Right forelimb (tissue), 1 donor: ENCODE measurements at places on chromosomes 1 and 21.

DNA sequence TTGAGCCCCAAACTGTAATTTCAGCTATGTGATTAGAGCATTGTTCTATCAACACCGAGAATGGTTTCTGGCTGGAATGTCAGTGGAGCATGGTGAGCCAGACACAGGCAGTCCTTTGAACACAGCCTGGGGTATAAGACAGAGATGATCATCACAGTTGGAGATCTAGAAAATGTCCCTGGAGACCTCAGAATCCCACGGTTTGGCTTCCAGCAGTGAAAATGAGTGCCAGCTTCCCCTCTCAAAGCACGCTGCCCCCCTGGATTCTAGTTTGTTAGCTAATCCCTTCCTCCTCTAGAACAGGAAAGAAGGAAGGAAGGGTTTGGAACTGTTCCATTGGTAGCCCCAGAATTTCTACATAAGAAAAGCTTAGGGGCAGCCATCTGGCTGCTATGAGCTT, 59.9 kb upstream of the JAK1 start:
- no peak for DNase-seq

DNA sequence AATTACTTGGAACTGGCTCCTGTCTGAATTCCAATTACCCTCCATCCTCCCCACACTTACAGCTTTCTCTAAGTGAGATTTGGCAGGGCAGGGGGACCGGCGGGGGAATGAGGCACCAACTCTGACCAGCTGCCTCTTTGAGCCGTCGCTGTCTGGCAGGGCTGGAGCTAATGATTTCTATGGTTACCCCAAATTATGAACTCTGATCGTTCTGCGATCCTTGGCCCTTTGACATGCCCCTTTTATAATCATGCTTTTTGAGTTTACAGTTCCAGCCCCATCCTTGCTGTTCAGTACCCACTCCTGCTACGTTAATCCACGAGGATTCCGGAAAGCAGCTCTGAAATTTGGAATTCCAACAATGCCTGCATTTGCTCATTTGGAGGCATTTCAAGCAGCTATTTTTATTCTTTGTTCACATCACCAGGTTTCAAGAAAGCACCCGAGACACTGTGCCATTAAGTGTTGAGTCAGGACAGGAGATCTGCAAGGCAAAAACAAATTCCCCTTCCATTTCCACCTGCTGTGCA, 54.6 kb upstream of the LBR start:
- no peak for DNase-seq

DNA sequence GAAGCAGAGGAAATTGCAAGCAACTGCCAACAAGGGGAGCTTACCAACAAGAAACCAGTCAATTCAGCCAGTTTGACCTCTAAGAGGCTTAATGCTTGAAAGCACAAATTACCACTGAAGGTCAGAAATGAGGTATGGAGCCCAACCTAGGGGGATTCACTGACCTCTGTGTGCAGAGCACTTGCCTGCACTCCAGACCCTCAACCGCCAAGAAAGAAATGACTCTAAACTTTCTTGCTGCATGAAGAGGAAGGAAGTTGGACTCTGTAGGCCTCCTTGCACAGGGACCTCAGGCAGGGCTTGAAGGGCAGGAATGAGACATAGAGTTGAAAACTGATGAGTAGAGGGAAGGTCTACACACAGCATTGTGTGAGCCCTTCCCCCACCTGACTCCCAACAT, 10.0 kb downstream of the ARMH1 start:
- DNase-seq: no peak

- DNase-seq: no peak
Measured at GRCh38 chr1:167683641-167684502, 37.9 kb upstream of the MPZL1 start.

- DNase-seq: no peak
Measured at GRCh38 chr1:175067362-175068106, at the start of gene TNN. Gene TNN, plus strand, starts transcription at chr1:175067833. Its CDS starts 9,586 bp downstream, at chr1:175077419.

DNA sequence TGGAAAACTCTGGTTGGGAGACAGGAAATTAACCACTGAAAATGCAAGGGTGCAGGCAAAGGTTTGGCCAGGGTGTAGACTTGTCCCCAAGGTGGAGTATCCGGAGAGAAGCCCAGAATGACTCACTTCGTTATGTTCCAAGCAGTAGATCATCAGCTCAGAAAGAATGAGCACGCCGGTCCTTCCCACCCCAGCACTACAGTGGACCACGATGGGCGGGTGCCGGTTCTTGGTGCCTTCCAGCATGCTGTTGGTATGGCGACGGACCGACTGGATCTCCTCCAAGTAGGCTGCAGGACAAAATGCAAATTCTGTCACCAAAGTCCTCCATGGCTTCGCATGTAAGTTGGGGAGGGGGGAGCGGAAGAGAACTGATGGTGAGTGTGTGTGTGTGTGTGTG, 83.4 kb downstream of the SMYD2 start:
- peak; percentile 49 for DNase-seq

DNA sequence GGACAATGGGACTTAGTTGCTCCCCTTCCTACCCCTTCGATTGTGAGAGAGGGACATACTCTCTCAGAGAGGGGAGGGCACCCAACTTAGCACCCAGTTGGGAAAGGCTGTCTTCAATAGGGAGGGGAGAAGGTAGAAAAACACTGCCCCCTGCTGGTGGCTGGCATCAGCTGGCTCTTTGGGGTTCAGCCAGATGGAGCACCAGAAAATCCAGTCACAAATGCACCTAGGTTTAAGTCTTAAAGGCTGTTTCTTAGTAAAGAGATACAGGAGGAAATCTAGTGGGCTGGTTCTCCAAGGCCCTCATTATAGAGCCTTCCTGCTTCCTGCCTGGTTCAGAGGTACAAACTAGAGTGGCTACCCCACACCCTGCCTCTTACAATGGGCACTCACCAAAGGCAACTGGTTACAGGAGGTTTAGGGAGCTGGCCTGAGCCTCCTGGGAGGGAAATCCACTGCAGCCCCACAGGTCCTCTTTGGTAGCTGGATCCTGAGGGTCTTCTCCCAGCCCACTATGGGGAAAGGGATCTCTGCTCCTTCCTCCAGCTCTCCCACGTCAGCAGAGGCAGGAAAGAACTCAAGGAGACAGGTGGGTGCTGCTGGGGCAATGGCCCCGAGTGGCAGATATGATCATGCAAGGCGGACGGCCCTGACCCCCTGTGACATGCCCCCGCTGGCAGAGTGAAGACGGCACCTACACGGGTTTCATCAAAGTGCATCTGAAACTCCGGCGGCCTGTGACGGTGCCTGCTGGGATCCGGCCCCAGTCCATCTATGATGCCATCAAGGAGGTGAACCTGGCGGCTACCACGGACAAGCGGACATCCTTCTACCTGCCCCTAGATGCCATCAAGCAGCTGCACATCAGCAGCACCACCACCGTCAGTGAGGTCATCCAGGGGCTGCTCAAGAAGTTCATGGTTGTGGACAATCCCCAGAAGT, 28.3 kb downstream of the EIF2D start:
- DNase-seq: peak; percentile 87

DNA sequence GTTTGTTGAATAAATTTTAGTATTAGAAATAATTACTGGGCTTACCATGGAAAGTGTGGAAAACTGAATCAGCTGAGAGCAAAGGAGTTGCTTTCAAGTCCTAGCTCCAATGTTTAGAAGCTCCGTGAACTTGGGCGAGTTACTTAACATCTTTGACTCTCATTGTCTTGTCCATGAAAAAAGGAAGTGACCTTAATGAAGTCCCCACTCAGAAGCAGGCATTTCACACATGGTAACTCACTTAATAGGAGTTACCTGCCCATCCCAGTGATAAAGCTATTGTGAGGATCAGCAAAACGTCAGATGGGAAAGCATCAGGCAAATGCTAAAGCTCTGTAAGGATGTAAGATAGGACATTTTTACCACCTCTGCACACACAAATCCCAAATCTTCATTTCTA, 34.0 kb upstream of the GADD45A start:
- no peak for DNase-seq

DNA sequence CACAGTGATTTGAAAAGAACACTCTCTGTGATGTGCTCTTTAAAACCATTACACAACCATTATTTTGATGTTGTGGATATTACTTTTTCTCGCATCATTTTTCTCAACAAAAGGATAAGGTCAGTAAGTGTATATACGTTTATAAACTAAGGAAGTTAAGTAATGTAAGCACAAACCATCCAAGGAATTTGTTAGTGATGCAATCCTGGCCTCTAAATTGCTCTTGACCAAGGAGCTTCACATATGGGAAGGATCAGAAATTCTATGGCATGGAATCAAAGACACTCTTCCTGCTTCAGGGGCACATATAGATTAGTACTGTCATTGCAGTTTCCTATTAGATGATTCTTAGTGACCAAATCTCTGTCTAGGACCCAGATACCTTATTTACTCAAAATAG, 3.6 kb upstream of the PPP2R5A start:
- DNase-seq: no peak

GRCh38 chr1:87826681-87827251, 498.1 kb downstream of the LMO4 start:
- DNase-seq: peak; percentile 50

DNA sequence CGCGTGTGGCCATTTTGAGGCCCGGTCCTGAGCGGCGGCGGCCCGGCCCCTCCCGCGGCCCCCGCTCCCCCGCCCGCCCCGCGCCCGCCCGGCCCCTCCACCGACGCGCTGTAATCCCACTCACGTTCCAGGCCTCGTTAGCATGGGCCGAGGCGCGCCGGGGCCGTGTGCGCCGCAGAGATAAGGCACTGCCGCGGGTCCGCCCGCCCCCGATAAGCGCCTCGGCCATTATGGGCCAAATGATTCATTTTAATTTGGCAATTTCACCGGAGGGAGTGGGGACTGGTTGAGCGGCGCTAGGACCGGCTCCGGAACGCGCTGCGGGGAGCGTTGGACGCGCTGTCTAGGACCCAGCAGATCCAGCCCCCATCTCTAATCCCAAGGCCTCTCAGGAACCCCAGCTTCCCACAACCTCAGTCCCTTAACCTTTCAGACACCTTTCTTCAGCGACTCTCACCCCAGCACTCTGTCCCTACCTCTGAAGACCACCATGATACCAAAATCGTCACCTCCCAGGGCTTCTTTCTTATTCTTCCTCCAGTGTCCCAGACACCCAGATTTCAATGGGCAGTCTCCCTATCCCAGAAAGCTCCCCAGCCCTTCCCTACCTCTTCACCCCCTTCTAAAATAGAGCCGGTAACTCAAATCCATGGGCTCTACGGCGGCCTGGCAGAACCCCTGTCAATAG, at the start of gene TAL1:
Gene TAL1, minus strand, starts transcription at position 39 of the 688 bp plus-strand sequence. CDS start 6,337 bp downstream, outside the sequence.
- no peak for DNase-seq

GRCh38 chr1:118254001-118254400, 69.0 kb upstream of the SPAG17 start:
- no peak for DNase-seq

DNA sequence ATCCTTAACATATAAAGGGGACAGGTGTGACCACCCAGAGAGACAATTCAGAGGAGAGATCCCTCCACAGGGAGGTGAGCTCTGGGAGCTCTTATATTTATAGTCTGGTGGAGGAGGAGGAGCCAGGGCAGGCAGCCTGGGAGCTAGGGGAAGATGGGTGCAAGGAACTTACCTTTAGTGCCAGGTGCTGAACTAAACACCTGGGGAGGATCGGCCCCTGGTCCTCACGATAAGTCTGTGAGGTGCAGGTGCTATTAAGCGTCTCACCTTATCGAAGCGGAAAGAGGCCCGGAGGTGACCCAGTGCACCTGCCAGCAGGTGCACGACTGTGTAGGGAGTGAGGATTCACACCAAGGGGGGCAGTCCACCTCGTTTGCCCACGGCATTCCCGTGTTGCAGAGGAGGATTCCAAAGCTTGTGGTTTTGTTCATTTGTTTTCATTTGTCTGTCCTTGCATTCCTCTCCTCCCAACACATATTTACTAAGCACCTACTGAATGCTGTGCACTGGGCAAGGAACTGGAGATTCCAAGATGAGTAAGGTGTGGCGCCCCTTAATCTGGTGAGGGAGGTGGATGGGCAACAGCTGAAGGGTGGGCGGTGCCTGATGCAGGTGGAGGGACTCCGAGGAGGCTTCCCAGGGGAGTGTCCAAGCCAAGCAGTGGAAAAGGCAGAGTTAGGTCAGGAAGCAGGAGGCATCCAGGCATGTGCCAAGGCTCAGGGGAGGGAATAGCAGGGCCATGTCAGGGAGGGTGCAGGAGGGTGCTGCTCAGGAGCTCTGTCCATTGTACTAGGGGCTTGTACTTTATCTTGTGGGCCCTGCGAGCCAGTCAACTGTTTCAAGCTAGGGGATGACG, 11.5 kb downstream of the ARHGEF10L start:
- no peak for DNase-seq

- no peak for DNase-seq
Measured at GRCh38 chr1:109399326-109399957, 1.7 kb upstream of the SORT1 start.

GRCh38 chr1:59155351-59155750, 141.5 kb upstream of the FGGY start:
- no peak for DNase-seq

DNA sequence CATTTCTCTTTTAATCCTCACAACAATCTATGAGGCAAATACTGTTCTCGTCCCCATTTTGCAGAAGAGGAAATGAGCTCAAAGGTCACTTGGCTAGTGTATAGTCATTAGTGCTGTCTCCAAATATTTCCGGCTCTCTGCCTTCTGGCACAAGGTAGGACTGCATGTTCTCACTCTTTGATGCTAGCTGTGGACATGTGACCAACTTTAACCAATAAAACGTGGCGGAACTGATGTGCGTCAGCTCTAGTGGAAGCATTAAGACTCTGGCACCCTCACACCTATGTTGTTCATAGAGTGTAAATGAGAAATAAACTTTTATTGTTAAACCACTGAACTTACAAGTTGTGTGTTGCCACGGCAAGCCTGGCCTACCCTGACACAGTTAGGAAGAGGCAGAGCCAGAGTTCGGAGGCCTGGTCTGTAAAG, 5.0 kb upstream of the KIF21B start:
- no peak for DNase-seq

DNA sequence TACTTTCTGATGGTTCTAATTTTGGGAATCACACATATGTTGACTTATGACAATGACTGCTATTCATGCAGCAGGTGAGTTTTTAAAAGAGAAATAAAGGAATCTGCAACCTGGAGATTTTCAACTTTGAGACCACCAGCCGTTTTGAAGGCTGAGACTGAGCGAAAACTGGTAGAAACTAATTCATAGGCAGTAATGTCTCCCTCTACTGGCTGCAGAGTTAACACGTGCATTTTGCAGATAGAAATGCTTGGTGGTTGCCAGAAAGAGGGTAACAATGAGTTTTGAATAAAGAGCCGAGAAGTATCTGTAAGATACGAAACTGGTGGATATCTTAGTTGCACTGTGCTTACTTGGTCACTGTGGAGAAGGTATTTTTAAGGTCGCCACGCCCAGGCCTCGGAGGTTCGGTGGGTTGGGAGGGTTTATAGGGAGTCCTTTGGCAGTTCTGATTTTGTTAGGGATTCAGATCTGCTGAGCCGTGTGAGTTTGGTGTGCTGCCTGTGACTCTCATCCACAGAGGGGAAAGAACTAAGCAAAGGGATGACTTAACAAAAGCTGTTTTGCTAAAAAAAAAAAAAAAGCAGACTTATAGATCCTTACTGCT, 83.0 kb downstream of the RYR2 start:
- DNase-seq: no peak

DNA sequence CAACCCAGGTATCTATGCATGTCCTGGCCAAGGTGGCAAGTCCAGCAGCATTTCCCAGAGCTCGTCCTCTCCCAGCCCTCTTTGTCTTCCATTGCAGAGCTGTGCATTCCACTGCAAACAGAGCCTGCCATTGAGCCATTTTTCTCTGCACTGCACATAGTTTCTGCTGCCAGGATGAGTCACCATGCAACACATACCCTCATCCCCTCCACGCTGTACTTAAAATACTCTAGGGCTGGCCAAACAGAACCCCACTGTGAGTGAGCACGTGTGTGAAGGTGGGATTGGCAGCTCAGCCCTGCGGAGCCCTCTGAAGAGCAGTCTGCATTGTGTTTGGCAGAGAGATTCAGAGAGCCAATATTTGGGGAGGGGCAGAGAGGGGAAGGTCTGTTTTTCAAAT, 3.9 kb upstream of the ATP1B1 start:
- no peak for DNase-seq
